AG08396 (cell line): ENCODE measurements at places on chromosomes 5 and 9.

GRCh38 chr9:72574156-72574810, 52.9 kb downstream of the TMC1 start:
- no peak for DNase-seq

DNA sequence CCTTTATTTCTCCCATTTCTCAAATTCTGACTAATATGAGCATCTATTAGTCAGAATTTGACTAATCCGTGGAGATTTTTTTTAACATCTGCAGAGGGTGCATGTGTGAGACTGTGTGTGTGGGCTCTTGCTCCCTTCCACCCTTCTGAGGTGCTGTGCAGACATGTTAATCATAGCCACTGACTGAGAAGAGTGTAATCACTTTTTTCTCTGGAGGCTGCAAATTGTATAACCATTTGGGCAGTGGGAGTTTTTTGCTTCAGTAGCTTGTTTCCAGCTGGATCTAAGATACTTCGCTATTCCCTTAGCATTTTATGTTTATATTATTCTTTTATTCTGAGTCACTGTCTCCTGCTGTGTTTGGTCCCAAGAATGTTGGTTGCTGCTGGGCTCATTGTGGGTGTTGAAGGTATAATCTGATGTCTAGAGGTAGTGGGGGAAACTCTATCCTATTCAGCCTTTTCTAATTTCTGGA, 66.2 kb downstream of the ARHGEF28 start:
- peak; percentile 60 for DNase-seq

GRCh38 chr5:179225387-179225786, 119.9 kb downstream of the ADAMTS2 start:
- no peak for DNase-seq

DNA sequence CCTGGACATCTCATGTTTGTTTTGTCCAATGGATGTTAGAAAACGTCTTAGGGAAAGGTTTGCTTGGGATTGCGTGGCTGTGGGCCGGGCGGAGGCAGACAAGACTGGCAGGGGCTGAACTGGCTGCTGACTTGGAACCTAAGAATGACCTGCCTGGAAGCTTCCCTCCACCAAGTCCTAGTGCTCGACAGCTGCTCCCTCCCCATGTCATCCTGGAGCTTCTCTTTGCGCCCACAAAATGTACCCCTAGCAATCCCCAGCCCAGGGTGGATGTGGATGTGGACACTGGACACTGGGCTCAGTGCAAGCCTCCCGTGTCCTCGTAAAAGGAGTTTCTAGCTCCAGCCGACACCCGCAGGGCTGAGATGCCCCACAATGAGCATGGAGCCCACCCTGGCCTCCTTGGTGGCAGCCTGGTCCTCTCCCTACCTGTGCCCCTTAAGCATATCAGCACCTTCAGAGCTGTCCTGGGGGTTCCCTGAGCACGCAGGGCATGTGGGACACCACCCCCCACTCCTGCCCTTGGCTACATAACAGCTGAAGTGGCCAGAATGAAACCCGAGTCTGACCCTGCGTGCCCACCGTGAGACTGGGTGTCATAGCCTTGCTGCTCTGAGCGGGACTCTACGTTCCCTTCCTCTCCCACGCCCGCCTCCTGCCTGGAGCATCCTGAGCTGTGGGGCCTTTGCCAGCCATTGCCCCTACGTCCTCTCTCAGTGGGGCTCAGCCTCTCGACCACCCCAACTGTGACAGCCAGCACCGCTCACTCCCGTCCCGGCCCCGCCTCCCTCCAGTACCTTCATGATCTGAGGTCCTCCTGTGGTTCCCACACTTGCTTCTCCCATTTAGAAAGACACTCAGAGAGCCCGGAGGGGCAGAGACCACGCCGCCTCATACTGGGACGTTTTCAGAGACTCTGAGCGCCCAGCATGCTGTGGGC, 180.8 kb downstream of the ROR2 start:
- no peak for DNase-seq

DNA sequence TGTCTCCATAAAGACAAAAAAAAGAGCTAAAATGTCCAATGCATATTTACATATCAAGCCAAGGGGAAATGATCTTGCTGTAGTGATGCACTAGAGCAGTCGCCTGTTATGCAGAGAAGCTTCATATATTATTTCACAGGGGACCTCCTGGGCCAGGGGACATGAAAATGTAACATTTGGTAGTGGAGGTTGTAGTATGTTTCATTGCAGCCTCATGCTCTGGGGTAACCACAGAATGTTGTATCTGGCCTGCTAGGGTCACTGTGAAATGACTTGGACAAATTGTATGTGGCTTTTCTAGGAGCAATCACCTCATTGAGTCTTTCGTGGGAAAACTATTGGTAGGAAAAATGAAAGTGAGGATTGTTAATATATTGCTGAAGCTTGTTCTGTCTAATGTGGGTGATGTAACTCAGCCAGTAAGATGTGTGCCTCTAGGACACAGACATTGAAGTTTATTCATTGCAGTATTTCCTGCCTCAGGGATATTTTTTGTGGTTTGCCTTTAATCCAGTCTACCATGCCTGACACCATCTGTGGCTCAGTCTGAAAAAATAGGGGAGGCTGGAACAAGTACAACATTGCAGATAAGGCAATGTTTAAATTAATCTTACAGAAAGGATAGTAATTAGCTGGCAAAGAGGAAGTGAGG, 430.8 kb upstream of the TNC start:
- no peak for DNase-seq

DNA sequence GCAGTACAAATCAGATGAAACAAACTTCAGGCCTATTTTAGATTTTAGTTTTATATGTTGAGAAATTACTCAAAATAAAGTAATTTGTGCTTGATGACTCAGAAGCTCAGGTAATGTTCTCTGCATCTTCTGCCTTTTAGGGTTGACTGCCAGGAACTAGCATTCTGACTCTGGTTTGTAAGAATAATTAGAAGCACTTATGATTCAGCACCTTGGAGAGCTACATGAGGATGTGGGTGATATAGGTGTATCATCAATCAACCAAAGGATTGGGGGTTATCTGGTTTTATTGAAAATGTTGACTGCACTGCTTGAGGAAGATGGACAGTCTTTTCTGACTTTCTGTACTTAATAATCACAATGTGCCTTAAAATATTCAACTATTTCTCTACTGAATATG, 118.7 kb upstream of the SGCD start:
- no peak for DNase-seq

GRCh38 chr9:122366074-122366660, 4.7 kb upstream of the PTGS1 start:
- no peak for DNase-seq

DNA sequence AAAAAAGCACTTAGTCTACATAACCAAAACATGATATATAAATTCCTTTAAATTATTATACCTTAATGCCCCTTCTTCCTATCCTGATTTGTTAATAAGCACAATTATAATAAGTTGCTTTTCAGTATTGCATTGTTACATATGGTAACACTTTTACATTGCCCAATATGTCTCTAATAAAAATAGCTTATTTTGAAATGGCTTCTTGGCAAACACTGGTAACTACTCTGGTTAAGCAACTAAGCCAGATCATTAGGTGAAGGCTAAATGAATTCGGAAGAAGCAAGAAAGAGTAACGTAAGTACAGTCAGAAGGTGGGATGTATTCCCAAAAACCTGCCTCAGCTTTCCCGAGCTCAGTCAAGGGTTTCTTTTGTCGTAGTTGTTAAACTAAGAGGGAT, 85.3 kb downstream of the TTC39B start:
- DNase-seq, result no peak

DNA sequence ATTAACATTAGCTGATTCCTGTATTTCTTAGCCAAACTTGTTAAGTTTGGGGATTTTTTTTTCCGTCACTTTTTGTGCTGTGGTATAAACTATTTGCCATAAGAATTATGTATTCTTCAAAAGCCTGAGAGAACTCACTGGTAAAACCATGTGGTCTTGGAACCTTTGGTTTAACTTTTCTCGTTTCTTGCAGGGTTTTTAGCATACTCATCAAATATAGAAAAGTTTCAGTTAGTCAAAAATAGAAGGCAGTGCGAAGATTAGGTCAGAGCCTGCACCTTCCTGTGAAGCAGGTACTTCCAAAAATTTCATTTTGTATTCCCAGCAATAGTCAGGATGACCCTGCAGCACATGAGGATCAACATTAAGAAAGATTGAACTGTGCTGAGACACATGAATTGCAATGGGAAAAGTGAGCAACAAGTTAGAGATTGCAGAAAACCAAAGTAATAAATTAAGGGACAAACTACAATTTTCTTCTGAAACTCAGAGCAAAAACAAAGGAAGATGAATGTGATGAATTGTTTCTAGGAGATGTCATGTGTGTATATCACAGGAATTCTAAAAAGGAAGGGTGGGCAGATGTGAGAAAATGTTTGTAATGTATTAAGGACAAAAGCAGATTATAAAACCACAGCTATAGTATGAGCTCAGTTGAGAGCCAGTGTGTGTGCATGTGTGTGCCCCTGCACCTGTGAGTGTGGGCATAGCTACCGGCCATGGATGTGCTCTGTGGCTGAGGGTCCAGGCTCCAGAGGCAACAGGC, 102.2 kb downstream of the ANGPTL2 start:
- no peak for DNase-seq

GRCh38 chr5:68189613-68190012, 25.9 kb upstream of the PIK3R1 start:
- no peak for DNase-seq

DNA sequence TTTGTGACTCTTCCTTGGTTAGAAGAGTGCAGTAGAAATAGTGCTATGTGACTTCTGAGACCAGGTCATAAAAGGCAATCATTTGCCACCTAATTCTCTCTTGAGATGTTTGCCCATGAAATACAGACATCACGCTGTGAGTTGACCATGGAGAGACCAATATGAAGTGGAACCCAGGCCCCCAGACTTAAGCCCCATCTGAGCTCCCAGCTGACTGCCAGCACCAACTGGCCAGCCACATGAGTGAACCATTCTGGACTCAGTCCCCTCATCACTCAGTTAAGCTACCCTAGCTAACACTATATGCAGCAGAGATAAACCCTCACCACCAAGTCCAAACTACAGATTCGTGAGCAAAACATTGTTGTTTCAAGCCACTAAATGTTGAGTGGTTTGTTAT, 60.7 kb upstream of the NIPBL start:
- DNase-seq, result no peak

- DNase-seq, result no peak
These were observed 1967.1 kb upstream of the WWC1 start for GRCh38 chr5:166324372-166324771.

- DNase-seq, result no peak
These were observed 103.9 kb upstream of the MEGF10 start for GRCh38 chr5:127186657-127187056.

GRCh38 chr9:132078699-132079356, 839 bp downstream of the MED27 start:
- no peak for DNase-seq

DNA sequence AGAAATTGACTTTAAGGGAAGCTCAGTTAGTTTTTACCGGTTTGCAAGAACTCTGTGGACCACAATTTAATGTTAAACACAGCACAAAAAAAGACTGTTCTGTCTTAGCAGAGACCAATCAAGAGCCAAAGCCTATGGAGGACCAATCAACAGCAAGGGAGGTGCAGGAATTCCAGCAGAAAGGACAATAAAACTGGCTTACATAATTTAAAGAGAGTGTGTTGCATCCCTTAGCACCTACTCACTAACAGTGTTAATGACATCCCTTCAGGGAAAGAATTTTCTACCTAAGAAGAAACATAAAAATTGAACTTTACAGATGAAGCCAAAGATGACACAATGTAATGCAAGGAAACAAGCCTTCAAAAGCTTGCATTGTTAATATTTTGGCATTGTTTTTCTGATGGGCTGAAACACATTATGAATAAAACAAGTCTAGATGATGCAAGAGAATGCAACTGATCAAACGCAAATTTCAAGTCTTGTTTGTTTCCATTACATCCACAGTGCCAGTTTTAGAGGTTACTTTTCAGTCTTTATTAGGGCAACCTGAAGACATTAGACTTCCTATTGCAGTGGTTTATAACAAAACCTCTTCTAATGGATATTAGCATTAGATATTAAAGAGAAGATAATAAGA, 111.3 kb upstream of the FST start:
- DNase-seq, result no peak

DNA sequence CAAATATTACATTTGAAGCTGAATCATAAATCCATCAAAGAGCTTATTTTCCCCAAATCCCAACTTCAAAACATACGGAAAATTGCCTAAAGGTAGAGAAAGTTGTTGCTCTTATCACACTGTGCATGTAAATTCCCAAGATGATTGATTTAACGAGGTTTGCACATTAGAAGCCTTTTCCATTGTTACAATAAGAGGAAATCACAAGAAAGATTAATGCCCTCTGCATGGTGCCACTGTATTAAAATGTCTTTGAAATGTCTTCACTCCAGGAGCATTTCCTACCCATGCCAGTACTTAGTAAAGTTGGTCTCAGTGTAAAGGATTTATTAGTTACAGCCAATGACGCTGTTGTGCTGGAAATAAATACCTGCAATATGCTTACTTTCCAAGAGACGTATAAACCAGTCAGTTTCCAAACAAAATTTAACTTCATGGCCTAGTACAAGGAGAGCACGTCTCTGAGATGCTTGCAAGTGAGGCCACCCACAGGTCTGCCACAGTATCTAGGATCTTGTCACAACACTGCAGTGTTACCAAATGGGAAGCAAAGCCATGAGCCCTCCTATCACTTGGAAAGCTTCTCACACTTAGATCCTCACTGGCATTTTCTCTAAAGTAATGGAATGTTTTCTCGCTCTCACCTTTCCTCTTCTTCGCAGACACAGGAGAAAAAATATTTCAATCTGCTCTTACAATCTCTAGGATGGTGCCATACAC, 112.4 kb downstream of the CETN3 start:
- DNase-seq, result no peak

DNA sequence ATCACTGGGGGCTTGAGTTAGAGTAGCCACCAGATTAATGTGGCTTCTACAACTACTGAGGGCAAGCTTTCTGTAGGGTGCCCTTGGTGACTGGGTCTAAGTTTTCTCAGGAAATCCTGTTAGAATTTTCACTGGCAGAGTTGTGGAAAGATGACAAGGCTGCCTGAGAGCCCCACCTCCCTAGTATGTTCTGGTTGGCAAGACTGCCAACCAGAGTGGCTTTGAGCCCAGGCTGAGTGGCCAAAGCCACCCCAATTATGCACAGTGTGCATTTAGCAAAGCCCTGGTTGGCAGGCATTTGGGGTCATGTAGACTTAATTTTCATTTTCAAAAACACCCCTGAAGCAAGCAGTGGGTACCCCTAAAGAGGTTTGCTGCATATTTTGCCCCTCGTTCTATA, 136.7 kb upstream of the HAPLN1 start:
- no peak for DNase-seq

DNA sequence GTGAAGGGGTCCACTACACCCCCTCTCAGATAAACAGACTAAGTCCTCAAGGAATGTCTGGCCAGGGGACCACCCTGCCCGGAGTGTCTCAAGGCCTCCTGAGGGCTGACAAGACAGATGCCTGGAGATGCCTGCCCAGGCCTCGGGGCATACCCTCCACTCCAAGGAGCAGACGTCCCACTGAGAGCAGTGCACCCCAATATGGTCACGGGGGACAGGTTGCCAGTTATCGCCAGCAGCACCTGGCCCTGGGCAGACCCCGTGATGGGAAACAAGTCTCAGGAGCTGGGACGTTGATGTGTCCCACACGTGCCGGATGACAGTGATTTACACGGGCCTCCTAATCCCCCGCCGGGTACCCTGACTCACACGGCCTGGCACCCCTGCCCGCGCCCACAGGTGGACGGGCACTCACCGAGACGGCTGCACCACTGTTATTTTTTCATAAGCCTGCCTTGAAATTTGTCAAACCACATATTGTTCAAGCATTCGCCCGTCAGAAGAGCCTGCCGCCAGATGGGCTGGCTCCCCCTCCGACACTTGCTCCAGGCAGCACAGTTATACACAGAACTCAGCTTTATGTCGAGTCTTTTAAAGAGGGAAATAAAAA, 43.9 kb downstream of the BARX1 start:
- no peak for DNase-seq

- DNase-seq, result no peak
These were observed 175.6 kb upstream of the CCNG1 start for GRCh38 chr5:163261647-163262269.
